ENCODE measurements at places on chromosomes 7 and 10.

DNA sequence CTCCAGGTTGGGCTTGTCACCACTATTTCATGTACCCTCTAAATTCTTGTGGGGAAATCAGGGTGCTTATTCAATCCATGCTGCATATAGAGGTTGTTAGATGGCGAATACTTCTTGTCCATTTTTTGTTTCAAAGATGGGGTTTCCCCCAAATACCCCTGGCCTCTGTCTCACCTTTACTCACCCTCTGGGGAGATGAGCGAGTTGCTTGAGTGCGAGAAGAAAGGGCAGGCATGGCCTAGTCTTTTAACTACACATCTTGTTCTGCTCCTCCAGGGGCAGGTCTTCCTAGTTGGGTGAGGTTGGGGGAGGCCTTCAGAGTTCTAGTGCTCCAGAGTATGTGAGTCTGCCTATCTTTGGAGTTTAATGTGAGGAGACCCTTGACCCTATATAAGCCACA, 46.2 kb downstream of the HHEX start:
- no peak for DNase-seq

- no peak for DNase-seq
Observed at GRCh38 chr10:3516234-3516922, 268.6 kb downstream of the KLF6 start.

DNA sequence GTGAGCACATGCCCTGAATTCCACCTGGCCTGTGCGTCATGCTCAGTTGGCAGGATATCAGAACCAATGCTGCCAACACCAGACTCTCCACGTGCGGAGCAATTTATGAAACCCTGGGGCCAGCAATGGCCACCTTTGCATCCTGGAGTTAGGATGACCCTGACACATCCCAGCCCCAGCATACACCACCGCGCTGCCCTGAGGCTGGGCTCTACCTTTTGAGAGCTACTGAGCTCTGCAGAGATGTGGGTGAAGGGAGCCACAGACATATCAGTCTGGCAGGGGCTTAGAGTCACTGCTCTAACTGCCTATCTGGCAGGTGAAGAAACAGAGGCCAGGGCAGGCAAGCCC, 41.9 kb downstream of the SYPL1 start:
- DNase-seq: no peak

GRCh38 chr7:118222591-118222990, 1.9 kb upstream of the ANKRD7 start:
- no peak for DNase-seq

DNA sequence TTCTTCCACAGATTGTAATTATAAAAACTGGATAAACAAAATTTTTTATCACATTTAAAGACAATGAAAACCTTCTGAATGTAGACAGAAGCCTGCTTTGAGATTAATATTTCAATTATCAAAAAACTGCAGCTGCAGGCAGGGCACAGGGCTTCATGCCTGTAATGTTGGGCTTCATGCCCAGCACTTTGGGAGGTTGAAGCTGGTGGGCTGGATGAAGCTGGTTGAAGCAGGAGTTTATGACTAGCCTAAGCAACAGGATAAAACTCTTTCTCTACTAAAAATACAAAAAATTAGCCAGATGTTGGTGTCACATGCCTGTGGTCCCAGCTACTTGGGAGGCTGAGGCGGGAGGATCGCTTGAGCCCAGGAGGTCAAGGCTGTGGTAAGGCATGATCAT, 41.2 kb downstream of the PDZD8 start:
- no peak for DNase-seq

DNA sequence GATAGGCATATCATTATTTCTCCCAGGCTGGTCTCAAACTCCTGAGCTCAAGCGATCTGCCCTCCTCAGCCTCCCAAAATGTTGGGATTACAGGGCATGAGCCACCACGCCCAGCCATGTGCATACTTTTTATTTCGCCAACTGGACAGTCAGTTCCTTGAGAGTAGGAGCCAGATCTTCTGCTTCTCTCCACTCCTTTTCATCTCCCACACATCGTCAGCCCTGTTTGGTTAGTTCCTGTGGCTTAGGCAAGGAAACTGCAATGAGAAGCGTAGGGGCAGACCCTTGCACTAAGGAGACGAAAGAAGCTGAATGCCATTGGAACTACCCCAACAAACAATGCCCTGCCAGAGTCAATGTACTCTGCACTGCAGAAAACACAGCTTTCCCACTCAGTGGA, 178.2 kb downstream of the TRIL start:
- DNase-seq: no peak

DNA sequence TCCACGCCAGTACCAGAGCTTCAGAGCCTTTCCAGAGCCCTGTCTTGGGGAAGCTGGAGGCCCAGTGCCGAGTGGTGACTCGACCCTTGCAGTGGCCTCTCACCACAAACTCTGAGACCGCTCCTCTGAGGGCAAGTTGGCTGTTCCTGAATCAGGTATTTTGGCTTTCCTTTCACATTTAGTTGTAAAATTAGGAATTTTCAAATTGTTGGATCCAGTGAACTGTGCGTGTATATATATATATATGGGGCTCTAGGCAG, 128.7 kb upstream of the UNC5B start:
- DNase-seq: no peak

DNA sequence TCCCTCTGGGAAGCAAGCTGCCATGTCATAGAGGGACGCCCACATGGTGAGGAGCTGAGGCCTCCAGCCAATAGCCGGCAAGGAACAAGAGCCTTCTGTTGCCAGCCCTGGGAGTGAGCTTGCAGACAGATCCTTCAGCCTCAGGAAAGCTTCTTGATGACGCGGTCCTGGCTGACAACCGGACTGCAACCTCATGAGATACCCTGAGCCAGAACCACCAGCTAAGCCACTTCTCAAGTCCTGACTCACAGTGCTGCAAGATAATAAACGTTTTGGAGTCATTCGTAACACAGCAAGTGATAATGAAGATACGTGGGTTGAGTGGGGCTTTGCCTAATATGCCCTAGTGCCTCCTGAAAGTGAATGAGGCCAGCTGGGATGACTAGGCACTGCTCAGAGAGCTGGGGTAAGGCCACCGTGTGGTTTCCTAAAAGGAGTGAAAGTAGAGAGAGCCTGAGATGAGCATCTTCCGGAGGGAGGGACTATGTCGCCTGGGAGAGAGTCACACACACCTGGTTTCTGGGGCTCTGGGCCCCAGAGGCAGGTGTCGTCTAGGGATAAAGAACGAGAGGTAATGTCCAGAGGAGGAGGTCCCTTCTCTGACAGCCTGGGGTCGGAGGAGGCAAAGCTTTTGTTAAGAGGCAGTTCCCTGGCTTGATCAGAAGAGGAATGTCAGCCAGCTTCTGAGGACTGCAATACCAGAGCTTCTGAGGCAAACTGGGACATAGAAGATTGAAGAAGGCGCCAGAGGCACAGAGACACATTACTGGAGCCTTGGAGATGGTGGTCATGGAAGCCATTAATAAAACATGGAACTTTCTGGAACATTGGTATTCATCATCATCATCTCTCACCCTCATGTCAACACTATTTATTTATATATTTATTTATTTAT, 53.6 kb downstream of the PYROXD2 start:
- no peak for DNase-seq

- no peak for DNase-seq
Observed at GRCh38 chr7:150811-151221, 41.6 kb upstream of the FAM20C start.

DNA sequence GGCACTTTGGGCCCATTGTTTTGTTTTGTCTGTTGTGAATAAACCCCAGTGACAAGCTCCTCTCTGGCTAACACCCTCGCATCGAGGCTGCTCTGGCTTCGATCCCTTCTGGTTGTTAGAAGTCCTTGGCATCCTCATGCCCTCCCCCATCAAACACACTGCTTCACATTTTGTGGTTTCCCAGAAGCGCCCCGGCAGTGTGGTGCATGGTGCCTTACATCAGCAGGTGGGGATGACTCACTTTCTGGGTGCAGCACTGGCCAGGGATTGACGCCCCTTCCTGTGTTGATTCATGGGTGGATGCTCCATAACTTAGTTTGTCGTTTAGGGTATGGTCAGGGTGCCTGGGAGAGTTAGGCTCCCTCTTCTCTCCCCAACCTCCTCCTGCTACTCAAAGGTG, 51.4 kb downstream of the PLPP4 start:
- no peak for DNase-seq

- no peak for DNase-seq
Observed at GRCh38 chr7:1668396-1669063, 1.5 kb upstream of the ELFN1 start.

DNA sequence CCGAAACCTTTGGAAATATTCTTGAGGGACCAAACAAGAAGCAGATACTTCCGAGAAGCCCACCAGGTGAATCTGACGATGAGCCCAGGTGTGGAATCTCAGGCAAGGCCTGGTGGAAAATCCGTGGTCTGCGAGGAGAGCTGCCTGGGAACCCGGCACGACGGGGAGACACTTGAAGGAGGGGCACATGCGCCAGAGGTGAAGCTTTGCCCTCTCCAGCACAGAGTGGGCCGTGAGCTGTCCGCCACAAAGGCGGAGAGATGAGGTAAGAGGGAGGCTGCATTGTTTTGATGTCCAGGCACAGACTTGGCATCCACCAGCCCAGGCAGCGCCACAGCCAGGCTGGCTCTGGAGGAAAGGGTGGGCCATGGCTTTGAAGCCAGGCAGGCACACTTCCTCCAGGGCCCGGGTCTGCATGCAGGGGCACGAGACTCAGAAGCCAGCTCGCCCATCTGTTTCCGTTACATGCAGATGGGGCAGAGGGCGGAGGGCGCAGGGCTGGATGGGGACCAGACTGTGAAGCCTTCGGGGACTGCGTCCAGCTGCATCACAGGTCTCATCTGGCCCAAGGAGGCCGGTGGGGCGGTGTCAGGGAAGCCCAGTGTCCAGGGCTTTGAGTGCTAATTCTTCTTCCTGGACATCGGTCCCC, 45.4 kb downstream of the CALML3 start:
- DNase-seq: no peak

GRCh38 chr10:69848454-69848853, 46.7 kb downstream of the COL13A1 start:
- DNase-seq: no peak

DNA sequence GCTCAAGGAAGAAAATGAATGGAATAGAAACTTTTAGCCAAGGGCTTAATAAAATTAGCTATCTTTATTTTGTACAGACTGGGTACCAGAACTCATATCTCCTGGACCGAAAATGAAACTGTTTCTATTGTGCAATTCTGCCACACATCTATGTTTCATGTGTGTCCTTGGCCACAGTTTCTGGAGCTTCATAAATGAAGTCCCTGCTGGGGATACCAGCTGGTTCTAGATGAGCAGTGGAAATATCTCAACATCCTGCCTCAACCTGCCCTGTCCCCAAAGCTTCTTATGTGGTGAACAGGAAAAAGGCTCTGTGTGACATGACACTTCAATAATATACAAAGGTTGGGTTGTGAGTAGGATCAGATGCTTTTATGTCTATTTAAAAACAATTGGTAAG, 310.1 kb upstream of the SORCS1 start:
- DNase-seq: no peak

- no peak for DNase-seq
Observed at GRCh38 chr10:128875030-128875744, 591.9 kb upstream of the MGMT start.

DNA sequence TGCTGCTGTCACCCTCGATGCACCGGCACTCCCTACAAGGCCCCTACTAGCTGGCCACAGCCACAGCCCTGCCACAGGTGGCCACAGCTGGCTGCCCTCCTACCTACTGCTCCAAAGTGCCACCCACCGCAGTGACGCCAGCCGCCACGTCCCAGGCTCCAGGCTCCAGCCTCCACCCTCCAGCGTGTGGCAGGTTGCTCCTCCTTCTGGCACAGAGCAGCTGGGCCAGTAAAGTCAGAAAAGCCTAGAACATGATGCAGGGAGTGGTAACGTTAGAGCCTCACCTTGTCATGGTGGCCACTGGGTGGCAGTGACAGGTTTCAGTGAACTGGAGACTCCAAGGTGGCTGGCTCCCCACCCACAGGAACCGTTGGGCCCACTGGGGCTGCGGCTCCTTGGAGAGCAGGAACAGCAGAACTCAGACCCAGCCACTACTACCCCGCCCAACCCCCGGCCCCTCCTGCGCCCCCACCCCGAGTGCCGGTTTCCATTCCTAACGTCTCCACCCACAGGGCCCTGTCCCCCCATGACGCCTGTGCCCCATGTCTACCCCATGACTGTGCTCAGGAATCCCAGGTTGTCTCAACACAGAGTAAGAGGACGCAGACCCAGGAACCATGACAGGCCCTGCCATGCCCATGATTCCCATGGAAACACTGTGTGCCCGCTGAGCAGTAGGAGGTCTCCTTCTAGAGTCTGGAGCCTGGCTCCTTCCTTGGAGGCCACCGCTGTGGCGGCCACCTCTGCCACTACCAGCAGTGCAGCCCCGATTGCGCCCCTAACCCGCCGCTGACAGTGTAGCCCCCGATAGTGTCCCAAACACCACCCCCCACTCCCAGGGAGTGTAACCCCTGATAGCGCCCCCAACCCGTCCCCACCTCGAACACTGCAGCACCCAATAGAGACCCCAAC, 52.3 kb upstream of the ZNF33B start:
- DNase-seq: no peak

DNA sequence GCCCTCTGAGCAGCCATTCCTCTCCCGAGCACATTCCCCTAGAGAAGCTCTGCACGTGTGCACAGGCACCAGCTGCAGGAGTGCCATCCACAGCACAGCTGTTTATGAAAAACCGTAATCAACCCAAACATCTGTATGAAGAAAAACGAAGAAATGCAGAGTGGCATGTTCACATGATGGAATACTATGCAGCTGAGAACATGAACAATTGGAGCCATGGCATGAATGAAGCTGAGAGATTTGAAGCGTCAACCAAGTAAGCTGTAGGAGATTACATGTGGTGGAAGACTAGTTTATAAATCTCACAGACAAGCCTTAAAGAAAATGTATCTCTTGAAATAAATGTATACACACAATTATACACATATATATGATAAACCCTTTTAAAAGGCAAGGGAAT, 176.5 kb downstream of the EBF3 start:
- DNase-seq: no peak

GRCh38 chr7:99380032-99380822, 5.7 kb downstream of the ARPC1B start:
- no peak for DNase-seq

GRCh38 chr7:17229228-17229627, 69.2 kb upstream of the AHR start:
- DNase-seq: no peak

GRCh38 chr10:50990568-50991455, 83.5 kb upstream of the PRKG1 start:
- no peak for DNase-seq

DNA sequence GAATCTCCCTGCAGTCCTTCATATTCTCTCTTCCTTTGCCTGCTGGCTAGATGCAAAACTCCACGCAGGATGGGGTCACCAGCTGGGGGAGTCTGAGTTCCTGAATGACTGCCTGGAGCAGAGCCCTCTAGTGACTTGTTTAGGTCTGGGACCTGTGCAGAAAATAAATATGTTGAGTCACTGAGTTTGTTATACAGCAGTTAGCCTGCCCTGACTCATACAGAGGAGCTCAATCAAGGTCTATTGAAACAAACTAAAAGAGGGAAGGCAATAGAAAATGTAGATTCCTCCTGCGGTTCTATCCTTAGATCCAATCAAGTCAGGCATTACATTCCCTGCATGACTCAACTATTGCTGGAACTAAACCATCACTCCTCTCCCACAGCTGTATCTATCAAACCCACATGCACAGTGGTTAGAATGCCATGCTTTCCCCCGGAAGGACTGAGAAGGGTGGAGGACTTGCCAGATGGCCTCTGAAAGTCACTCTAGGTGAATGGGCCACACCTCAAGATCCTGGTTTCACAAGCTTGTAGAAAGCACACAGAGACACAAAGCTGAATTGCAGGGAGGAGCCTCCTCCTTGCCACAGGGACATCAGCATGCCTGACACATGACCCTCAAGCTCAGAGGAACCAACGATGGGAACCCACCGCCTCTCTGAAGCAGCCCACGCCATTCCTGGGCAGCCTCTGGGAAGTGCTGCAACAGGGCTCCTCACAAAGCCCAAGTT, 73.9 kb downstream of the SH3PXD2A start:
- DNase-seq: no peak

- DNase-seq: peak; percentile 12
Observed at GRCh38 chr10:26944261-26944882, 83.6 kb upstream of the ABI1 start.

Data from activated naive CD4-positive, alpha-beta T cell (primary cell).